Posterior cingulate gyrus (tissue), 11 donors: ENCODE measurements at places on chromosomes 16 and 17.

- DNase-seq = no peak
Measured at GRCh38 chr17:78527345-78527744, 49.9 kb downstream of the DNAH17 start.

DNA sequence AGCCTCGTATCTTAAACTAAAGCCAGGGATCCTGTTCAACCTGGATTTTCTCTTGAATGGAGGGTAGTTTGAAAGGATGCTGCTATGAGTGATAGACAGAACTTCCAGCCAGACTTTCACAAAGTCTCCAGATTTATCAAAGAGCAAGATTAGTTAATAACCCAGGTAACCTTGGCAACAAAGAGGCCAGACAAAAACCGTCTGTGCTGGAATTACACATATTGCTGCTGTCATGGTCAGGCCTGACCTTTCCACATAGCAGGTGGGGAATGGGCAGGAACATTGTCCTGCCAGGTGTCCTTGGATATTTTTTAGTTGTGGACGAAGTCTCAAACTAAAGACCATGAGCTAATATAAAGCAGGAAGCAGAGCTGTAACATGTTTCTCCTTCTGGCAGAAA, 52.5 kb downstream of the HLF start:
- no peak for DNase-seq

- no peak for DNase-seq
Measured at GRCh38 chr16:66923247-66923731, 2.0 kb downstream of the RRAD start.

- no peak for DNase-seq
Measured at GRCh38 chr17:10147761-10148415, 50.5 kb downstream of the GAS7 start.

DNA sequence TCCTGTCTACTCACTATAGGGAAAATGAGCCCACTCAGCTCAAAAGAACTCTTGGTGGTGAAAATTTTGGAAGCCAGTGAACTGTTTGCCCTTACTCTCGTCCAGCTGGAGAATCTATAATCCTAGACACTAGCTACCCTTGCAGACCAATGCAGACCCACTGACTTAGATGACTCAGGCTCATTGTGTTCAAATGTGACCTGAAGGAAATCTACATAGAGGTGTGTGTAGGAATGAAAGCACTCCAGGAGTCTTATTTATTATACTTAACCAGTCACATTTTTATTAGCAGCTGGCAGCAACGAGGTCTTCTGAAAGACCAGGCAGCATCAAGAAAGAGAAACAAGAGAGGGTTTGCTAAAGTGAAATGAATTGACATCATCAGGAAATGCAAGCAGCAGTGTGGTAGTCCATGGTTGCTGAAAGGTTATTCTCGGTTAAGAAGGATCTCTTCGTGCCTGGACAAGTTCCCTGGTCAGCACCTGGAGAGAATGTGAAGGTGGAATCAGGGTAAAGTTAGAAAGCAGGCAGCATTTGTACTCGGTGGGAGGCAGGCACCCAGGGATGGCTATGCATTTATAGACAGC, 1.4 kb downstream of the KRTAP29-1 start:
- no peak for DNase-seq
